ENCODE measurements at places on chromosomes 4 and X.

- no peak for ATAC-seq
Observed at GRCh38 chr4:110489901-110490508, 14.1 kb downstream of the ENPEP start.

DNA sequence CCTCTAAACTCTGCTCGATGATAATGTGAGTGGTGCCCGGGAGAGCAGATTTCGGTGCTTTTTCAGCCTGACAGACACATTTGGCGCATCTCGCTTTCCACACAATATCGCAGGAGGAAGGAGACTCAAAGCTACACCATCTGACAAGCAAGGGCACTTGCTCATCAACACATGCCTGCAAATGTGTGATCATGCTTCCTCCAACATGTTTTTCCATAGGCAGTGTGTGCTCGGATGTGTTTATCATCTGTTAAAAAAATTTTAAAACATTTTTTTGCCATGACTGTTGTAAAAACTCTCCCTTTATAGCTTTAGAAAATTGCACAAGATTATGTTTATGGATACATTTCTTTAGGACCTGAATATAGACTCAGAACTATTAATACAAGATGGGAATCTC is 170.3 kb upstream of the PUDP start:
- ATAC-seq, result no peak

DNA sequence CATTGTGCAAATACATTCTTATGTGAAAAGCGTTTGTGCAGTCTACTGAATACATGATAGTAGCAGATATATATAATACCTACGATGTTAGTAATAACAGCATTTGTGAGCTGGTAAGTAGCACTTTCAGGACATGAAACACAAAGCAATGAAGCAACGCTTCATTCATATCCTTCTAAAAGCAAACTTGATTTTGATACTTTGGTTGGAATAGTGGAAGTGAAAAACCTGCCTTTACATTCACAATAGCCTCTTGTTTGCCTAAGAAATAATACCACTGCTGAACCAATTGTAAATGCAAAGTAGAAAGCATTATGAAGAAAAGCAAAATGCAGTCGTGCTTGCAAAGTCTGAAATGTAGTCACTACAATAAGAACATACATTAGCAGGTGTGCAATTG is 926.3 kb downstream of the FSTL5 start:
- no peak for ATAC-seq

DNA sequence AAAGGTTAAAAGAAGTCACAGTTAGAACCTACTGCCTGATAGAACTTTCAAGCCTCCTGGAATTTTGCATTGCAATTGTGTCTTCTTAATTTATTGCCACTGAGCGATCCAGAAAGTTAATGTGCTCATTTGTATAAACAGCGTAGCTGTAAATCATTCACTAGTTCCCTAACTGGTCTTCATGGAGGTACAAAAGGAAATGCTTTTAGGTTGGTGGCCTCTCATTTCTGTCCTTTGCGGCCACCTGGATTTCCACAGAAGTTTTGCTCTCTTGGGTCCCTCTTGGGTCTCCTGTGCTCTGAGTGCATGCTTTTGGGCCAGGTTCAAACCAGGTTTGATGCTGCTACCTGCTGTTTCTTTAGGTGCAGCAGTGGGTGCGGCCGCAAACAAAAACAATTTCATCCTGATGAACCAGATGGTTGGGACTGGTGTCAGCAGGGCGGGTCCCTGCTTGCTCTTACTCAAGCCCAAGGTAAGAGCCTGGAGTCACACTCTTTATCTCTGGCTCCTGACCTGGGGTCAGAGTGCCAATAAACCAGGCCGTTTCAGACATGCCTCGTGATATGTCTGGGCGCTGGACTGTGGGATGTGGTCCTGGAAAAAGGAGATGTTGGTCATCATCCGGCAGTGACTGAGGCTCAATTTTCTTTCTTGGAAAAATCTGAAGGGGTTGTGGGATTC is 270.1 kb downstream of the PTTG2 start:
- no peak for ATAC-seq

- ATAC-seq, result no peak
Observed at GRCh38 chr4:81466841-81467671, 4.7 kb downstream of the RASGEF1B start.

GRCh38 chr4:40280586-40280985 is 54.5 kb upstream of the CHRNA9 start:
- peak; percentile 47 for ATAC-seq

DNA sequence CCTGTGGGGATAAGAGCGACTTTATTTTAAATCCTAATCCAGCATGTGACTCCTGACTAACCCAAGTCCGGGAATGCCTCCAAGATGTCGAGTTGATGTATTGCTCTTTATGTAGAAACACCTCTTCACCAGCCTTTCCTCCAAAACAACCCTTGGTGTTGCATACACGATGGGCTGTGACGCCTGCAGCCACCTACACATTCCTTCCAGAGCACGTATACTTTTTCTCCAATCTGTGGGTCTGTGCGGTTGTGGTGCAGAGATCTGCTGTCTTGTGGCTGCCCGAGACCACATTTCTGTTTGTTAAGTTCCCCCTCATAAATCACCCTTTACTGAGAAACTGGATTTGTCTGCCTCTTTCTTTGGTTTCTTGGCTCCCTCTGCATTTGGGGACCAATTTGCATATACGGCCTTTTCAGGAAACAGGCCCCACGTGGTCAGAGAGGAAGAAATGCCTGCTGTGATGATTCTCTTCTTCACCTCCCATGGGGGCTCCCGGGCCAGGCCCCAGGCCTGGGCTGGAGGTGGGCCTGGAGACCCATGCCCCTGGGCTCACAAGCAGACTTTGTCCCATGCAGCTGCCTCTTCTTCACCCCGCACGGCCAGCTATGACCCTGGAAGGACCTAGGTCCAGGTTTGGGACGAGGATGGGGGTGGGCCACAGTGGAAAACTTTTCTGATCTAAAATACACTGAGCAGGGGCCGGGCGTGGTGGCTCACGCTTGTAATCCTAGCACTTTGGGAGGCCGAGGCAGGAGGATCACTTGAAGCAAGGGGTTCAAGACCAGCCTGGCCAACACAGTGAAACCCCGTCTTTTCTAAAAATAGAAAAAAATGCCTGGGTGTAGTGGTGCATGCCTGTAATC is 21.4 kb upstream of the AFAP1 start:
- peak; percentile 86 for ATAC-seq

Data from activated T-helper 17 cell treated with anti-CD3 and anti-CD28 coated beads, Interleukin-2, amount 50 U/mL, for 72 hours (primary cell).